ENCODE measurements at places on chromosomes 7 and 10. TPM values are rescaled to one million over a fixed set of nuclear protein-coding genes. Genes with fewer than 3 reads are reported as not detected.

Gene GDF2
- total RNA-seq: not detected

Gene OAT
- total RNA-seq: 121 TPM

Gene ZNF853
- total RNA-seq: 1.6 TPM

Gene CBX3
- total RNA-seq: 160 TPM

Gene FAM25G
- total RNA-seq: not detected

Gene IFIT1
- total RNA-seq: 172 TPM

Gene NXPH1
- total RNA-seq: not detected

Gene ZEB1
- 228 TPM for total RNA-seq

Gene CREB3L2
- total RNA-seq: 16.1 TPM

Gene CDH23
- 0.25 TPM for total RNA-seq

Gene CHAT
- total RNA-seq: not detected

Gene CPVL
- 3.2 TPM for total RNA-seq

Gene GPNMB
- total RNA-seq: 479 TPM

Gene CUBN
- 3.4 TPM for total RNA-seq

Gene CFAP69
- total RNA-seq: 6.4 TPM

Gene LRMDA
- total RNA-seq: 3.6 TPM

Gene SPOCK2
- 0.36 TPM for total RNA-seq

Gene GNAT3
- not detected for total RNA-seq

Gene ADIRF
- total RNA-seq: 48.4 TPM

Gene ELN
- total RNA-seq: 101 TPM

Gene NAT16
- total RNA-seq: not detected

Gene SEMA4G
- 0.81 TPM for total RNA-seq

Gene GCC1
- 27.7 TPM for total RNA-seq

Gene PARP12
- total RNA-seq: 14.0 TPM

Gene GPR37
- 7.0 TPM for total RNA-seq

Gene SERPINE1
- total RNA-seq: 23.1 TPM

Gene PROSER2
- total RNA-seq: 4.7 TPM

Gene EPO
- total RNA-seq: not detected

Gene HK1
- total RNA-seq: 98.2 TPM

Gene ZNF716
- total RNA-seq: not detected

Gene BAMBI
- 1.4 TPM for total RNA-seq

Gene IDI2
- not detected for total RNA-seq

Gene CCL26
- total RNA-seq: 1.2 TPM

Gene SPACDR
- 0.27 TPM for total RNA-seq

Gene ZNF37A
- total RNA-seq: 6.0 TPM

Gene GPR26
- total RNA-seq: not detected

Gene PIP
- not detected for total RNA-seq

Gene TFEC
- 0.36 TPM for total RNA-seq

Gene KCNMA1
- total RNA-seq: 40.1 TPM

Gene PLEKHA1
- 29.8 TPM for total RNA-seq

Gene SYT15
- total RNA-seq: 0.41 TPM

Gene ZNF736
- total RNA-seq: 12.0 TPM

Gene RFC2
- 39.0 TPM for total RNA-seq

Gene LRIT1
- not detected for total RNA-seq

Gene SKIDA1
- 0.90 TPM for total RNA-seq

Gene PDK4
- total RNA-seq: 0.72 TPM

Gene TFR2
- 0.08 TPM for total RNA-seq

Gene ADCYAP1R1
- not detected for total RNA-seq

Gene AP5Z1
- 33.9 TPM for total RNA-seq

Gene HOXA3
- 3.5 TPM for total RNA-seq

Gene ATP5MK
- total RNA-seq: 159 TPM

Gene ZNF804B
- not detected for total RNA-seq

Gene NPY
- not detected for total RNA-seq

Gene KMT2C
- total RNA-seq: 43.8 TPM

Gene TMEM139
- not detected for total RNA-seq

Gene CLRN3
- total RNA-seq: not detected

Gene SCART1
- total RNA-seq: 1.6 TPM

Gene PRSS37
- not detected for total RNA-seq

Gene AKR1B1
- 51.6 TPM for total RNA-seq

Gene CCNJ
- total RNA-seq: 4.5 TPM
